Stimulated activated CD8-positive, alpha-beta memory T cell treated with anti-CD3 and anti-CD28 coated beads, Interleukin-4, amount 100 ng/mL, for 4 hours (primary cell): ENCODE measurements at places on chromosomes 3 and 15.

DNA sequence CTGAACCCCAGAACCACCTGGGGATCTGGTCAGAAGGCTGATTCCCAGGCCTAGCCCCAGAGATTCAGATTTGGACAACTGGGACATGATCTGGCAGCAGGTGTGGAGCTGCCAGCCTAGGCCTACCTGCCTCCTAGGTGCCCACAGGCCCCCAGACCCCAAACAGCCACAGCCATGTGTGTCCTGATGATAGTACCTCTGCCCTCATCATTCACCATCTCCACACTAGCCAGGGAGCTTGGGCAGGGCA, 34.7 kb downstream of the HMCES start:
- DNase-seq: no peak

DNA sequence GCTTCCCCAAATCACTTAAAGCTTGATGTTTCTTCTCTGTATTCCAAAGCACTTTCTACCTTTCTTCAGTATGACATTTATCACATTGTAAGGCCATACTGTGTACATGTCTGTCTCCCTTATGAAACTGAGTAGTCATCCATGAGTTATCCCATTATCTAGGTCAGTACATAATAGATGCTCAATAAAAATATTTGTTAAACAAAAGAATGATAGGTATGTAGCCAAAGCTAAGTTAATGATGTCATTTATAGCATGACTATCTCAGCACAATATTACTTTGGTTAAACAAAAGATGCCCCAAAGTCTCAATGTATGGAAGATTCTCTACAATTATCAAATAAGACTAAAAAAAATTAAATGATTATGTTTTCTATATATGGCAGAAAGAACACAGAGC, 3.1 kb upstream of the TMCO5A start:
- no peak for DNase-seq

DNA sequence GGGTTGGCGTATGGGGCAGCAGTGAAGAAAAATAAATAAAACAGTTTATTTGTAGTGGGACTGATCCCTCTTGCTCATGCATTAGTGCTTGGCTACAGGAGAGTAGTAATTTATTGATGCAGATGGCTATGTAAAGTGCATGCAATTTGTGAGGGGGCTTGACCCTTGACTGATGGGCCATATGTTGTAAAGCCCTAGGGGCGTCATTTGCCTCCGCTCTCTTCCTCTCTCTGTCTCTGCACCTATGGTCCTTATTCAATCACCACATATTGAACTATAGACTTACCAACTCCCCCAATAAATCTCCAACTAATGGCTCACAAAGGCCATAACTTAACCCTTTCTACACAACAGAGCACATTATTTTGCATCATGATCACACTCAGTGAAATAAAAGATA, 227.7 kb downstream of the ROBO2 start:
- DNase-seq: no peak

- no peak for DNase-seq
Observed at GRCh38 chr3:70737666-70738290, 425.3 kb upstream of the MDFIC2 start.

- DNase-seq: no peak
Observed at GRCh38 chr15:85759376-85759775, 35.3 kb downstream of the KLHL25 start.

- DNase-seq: no peak
Observed at GRCh38 chr3:22542311-22542710, 660.8 kb upstream of the UBE2E2 start.
